Activated CD4-positive, alpha-beta T cell treated with anti-CD3 and anti-CD28 coated beads, Interleukin-2, amount 50 U/mL, for 4 hours (primary cell): ENCODE measurements at places on chromosomes 7 and 10.

DNA sequence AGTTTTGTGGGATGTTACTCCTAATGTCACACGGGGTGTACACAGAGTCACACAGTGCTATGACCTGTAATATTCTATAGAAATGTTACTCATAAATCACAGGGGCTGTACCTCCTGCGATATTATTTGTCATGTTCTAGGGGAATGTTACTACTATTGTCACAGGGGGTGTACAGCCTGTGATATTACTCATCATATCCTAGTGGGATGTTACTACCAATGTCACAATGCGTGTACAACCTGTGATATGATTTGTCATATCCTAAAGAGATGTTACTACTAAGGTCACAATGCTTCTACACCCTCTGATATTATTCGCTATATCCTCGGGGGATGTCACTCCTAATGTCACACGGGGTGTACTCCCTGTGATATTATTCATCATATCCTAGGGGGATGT, 7.6 kb upstream of the CCZ1B start:
- DNase-seq = no peak

DNA sequence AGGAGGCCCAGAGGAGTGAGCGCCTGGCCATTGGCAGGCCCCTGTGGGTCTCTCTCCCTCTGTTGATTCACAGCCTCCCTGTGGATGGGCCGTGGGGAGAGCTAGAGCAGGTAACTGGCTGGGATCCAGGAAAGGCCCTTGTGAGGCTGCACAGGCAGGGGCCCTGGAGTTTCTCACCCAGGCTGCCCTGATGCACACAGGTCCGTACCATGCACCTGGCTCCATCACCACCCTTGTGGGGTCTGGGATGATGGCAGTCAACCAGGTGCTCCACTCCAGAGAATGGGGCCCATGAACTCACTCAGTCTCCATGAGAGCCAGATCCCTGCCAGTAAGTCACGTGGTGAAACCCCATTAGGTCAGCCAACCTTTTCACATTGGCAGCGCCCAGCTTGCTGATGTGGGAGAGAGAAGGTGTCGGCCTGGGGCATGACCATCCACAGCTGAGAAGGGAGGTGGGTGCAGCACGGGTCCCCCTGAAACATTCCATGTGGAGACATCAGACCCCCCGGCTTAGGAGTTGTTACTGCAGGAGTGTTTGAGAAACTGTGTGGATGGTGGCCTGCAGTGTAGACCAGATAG, 320.8 kb downstream of the ADARB2 start:
- DNase-seq = no peak

DNA sequence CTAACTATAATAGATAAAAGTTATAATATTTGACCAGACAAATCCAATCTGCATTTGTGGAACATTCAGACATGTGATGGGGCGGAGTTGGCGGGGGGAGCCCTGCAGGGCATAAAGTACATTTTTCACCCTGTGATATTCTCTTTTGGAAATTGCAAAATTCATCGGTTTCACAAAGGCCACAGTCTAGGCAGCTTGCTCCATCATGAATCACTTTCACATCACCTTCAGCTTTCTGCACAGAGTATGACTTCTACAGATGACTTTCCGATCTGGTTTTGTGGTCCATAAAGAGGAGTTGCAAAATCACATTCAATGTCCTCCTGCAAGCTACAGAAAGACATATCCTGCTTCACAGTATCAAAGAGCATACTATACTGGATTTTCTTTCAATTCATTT, 51.4 kb upstream of the APBB1IP start:
- no peak for DNase-seq

- no peak for DNase-seq
Observed at GRCh38 chr10:79561257-79561656, 1.1 kb upstream of the SFTPA2 start.

DNA sequence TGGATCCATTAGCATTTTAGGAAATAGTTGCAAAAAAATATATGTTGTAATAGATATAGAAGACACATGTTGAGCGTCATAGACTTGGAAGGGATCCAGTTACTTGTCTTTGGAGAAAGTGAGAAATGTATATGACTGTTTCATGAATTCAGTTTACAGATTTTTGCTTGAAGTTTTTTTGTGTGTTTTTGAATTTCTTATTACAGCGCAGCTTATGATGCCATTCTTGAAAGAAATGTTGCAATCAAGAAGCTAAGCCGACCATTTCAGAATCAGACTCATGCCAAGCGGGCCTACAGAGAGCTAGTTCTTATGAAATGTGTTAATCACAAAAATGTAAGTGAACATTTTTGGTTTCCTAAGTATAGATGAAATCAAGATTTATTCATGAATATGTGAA, 98.2 kb downstream of the MAPK8 start:
- no peak for DNase-seq

DNA sequence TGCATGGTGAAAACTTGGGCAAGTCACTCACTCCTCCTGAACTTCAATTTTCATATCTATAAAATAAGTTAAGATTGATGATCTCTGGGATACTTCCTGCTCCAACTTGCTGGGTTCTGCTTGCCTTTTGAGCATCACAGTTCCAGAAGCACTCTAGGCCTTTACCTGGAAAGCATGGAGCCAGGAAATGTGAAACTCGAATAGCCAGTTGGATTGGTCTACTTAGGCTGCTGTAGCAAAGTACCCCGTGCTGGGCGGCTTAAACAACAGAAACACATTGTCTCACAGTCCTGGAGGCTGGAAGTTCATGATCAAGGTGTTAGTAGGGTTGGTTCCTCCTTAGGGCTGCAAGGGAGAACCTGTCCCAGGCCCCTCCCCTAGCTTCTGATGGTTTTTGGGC, 64.5 kb downstream of the NAMPT start:
- DNase-seq = no peak

GRCh38 chr7:125465527-125465926, 535.9 kb upstream of the POT1 start:
- DNase-seq = no peak

- no peak for DNase-seq
Observed at GRCh38 chr10:48474765-48475365, 130.0 kb downstream of the ARHGAP22 start.

DNA sequence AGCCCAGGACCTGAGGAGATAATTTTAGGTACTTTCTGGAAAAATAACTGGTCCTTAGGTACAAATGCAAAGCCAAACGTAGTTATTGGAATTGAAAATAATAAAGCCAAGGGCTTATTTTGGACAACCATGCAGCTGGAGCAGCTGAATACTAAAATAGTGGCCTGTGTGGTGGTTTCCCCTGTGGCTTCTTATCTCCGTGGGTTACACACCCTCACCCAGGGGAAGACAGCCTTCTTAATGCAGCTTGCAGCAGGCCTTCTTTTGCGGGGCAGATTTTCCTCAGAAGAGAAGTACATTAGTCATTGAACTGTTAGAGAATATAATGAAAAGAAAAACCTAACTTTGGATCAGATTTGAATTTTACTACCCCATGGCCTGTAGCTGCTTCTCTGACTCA, 133.5 kb downstream of the ST7 start:
- no peak for DNase-seq

DNA sequence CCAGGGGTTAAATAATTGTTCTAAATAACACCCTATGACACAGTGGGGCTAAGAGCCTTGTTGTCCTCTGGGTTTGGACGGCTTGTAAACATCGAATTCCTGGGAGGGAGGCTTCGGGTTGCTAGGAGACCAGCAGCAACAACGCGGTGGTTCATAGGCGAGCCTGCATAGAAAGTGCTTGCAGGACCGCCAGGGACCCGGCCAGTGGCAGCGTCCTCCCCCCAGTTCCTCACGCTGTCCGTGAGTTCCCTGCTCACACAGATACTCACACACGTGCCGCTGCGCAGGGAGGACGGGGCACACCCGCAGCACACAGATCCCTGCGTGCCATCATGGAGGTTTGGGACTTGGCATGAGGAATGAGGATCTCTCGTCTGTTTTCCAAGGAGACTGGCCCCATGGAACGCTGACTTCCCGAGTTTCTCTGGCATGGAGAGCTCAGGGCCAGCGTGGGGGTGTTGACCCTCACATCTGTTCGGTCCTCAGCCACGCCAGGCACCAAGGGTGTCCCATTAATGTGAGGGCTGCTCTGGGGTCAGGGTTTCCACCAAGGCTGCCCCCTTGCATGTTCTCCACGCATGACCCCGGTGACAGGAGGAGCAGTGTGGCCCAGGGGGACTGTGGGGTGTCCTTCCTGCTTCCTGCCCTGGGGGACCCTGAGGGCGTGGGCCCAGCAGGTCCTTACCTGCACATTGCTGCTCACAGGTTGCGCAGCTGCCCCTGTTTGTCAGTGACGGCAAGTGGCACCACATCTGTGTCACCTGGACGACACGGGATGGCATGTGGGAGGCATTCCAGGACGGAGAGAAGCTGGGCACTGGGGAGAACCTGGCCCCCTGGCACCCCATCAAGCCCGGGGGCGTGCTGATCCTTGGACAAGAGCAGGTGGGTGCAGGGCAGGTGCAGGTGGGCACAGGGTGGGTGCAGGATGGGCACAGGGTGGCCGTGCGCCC, 9.7 kb downstream of the NPTX2 start:
- DNase-seq = no peak

DNA sequence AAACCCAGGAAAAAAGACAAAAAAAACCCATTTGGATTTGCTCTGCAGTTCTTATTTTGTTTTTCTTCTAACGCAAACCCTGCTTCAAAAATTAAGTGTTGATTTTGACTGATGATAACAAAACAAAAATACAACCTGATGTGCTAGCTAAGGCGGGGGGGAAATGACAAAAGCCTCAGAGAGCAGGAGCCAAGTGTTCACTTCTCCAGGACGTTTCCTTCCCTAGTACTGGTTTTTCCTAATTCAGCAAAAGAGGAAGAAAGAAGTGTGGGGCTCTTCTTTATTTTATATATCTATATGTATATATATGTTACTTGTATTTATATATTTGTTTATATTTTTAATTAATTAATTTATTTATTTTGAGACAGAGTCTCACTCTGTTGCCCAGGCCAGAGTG, 28.0 kb downstream of the SNX10 start:
- no peak for DNase-seq

DNA sequence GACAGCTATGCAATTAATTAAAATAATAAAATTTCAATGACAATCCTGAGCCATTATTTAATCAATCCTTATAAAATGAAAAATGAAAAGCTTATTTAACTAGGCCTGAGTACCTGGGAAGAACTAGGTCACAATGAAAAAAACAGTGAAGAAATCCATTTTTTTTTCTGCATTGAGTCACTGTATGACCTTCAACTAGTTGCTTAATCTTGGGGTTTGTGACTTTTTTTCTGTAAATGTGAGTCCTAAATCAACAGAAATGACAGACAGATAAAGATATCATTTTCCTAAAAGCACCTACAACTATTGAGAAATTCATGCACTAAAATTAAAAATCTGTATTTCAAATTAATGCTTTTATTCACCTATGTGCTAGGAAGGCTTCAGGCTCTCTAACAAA, 96.8 kb downstream of the TMEM26 start:
- no peak for DNase-seq
